ENCODE measurements at places on chromosomes 12 and 14.
A peak's percentile ranks its signal among the peaks of the same experiment; 100 is the strongest.

DNA sequence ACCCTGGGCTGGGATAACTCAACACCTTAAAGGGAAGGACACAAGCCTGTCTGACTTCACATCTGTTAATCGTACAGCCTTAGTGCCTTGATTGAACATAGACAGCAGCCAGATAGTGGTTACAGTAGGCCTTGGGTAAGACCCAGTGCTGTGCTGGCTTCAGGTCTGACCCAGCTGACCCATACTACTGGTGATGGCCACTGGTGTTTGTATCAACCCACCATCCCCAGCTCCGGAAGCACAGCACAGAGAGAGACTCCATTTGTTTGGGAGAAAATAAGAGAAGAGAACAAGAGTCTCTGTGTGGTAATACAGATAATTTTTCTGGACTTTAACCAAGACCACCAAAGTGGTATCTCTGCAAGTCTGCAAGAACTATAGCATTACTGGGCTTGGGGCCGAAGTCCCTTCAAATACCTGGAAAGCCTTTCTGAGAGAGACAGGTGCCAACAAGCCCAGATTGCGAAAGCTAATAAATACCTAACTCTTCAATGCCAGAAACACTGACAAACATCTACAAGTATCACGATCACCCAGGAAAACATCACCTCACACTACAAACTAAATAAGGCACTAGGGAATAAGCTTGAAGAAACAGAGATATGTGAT is 330.1 kb upstream of the GARIN2 start:
- no peak for DNase-seq

GRCh38 chr12:11651785-11652184 is 2.3 kb downstream of the ETV6 start:
- no peak for DNase-seq

GRCh38 chr14:103507751-103508150 is 14.9 kb downstream of the CKB start:
- DNase-seq: no peak

DNA sequence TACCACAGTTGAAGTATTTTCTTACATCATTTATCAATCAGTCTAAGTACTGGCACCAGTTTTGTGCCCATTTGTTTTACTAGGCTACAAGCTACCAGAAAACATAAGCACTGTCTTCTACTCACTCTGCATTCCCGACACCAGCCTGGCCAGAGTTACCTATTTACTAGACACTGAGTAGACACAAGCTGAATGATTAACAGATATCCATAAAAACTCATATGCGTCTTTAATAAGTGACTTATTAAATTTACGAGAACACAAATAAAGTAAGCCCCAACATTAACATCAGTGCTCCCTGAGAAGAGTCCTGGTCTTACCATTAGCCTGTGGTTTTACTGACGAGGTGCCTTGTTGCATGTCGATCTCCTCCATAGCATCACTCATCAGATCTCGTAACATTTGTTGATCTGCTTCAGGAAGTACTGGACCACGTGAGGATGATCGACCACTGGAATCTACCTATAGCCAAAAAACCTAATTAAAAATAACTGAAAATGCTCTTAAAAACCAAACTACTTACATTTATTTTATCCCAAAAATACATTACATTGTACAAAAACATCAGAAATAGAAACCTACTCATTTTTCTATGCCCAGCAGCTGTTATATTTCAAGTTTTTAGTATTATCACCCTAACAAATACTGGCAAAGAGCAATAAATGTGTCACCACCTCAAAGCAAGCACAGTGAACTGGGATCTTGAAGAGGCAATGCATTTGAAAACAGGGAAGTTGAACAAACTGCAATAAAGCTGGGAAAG is 53.3 kb downstream of the BDKRB1 start:
- no peak for DNase-seq

DNA sequence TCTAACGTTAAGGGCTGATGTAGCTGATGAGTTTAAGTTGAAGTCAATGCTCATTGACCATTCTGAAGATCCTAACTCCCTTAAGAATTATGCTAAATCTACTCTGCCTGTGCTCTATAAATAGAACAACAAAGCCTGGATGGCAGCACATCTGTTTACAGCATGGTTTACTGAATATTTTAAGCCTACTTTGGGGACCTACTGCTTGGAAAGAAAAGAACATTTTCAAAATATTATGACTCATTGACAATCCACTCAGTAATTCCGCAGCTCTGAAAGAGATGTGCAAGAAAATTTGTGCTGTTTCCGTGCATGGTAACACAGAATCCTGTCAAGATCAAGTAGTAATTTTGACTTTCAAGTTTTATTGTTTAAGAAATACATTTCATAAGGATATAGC is 35.0 kb upstream of the NAV3 start:
- peak; percentile 5 for DNase-seq
